Suprapubic skin (tissue), 4 donors: ENCODE measurements at places on chromosomes 3 and 15.

- DNase-seq, result no peak
These were observed 37.7 kb downstream of the SLMAP start for GRCh38 chr3:57793737-57794187.

GRCh38 chr3:136620436-136620835 lies 131.7 kb downstream of the STAG1 start:
- no peak for DNase-seq

GRCh38 chr3:51712963-51713362 lies 6.1 kb downstream of the GRM2 start:
- DNase-seq, result no peak

- no peak for DNase-seq
These were observed 90.8 kb upstream of the FGF12 start for GRCh38 chr3:192818126-192818525.

DNA sequence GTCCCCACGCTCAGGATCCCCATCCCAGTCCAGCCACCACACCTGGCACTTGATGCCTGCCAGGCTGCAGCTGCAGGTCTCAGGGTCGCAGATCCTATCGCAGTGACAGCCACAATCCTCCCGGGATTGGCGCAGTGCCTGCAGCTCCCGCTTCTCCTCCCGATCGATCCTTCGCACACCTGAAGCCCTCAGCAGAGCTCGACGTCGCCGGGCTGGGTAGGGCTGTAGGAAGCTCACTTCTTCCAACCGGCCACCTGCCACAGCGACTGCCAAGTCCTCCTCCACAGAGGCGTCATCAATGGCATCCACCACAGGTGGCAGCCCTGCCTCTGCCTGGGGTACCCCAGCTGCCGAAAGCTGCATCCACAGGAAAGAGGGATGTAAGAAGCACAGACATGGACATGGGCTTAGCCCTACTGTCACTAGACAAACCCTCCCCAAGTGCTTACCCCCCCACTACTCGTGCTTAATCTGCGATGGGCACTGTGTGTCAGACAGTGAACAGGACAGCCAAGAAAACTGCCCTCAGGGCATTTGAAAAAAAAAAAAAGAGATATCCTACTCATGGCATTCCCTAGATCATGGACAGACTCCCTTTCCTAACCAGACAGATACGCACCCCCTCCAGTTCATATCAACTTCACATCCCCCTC lies 9.2 kb downstream of the CSRNP1 start:
- DNase-seq, result no peak

GRCh38 chr3:195042743-195043606 lies 228.0 kb downstream of the XXYLT1 start:
- DNase-seq, result no peak

GRCh38 chr15:61841466-61841865 lies 218.8 kb downstream of the VPS13C start:
- no peak for DNase-seq

GRCh38 chr15:99959326-99959725 lies 226.1 kb upstream of the LYSMD4 start:
- no peak for DNase-seq

GRCh38 chr15:50145451-50145872 lies 26.4 kb upstream of the ATP8B4 start:
- no peak for DNase-seq
